ENCODE measurements at places on chromosomes 5 and 9.

GRCh38 chr9:68933434-68934328, 80.2 kb downstream of the PRKACG start:
- no peak for DNase-seq

DNA sequence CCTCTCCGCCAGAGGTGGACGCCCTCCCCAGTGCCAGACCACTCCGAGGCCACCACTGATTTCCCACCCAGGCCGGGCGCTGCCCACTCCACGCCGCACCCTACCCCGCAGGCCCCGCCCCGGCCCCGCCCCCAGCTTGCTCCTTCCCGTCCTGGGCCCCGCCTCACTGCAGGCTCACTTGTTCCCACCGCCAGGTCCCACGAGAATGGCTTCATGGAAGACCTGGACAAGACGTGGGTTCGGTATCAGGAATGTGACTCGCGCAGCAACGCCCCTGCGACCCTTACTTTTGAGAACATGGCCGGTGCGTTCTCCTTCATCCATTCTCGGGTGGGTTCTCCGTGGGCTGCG, 6.5 kb downstream of the LRRC26 start:
- DNase-seq = no peak

DNA sequence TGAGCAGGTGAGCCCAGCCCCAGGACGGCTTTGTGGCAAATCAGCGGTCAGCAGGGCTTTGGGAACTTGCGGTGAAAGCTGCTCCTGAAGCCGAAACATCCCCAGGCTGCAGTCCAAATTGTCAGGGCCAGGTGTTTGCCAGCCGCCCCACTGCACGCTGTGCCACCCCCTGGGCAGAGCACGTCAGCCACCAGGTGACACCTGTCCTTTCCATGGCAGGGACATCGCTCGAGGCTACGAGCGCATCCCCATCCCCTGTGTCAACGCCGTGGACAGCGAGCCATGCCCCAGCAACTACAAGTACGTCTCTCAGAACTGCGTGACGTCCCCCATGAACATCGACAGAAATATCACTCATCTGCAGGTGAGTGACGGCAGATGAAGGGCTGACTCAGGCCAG, 64.4 kb upstream of the CACNA1B start:
- no peak for DNase-seq

GRCh38 chr5:42719034-42719433, 37.6 kb upstream of the CCDC152 start:
- DNase-seq = no peak

- DNase-seq = no peak
Observed at GRCh38 chr5:94891972-94892371, 273.5 kb downstream of the SLF1 start.

DNA sequence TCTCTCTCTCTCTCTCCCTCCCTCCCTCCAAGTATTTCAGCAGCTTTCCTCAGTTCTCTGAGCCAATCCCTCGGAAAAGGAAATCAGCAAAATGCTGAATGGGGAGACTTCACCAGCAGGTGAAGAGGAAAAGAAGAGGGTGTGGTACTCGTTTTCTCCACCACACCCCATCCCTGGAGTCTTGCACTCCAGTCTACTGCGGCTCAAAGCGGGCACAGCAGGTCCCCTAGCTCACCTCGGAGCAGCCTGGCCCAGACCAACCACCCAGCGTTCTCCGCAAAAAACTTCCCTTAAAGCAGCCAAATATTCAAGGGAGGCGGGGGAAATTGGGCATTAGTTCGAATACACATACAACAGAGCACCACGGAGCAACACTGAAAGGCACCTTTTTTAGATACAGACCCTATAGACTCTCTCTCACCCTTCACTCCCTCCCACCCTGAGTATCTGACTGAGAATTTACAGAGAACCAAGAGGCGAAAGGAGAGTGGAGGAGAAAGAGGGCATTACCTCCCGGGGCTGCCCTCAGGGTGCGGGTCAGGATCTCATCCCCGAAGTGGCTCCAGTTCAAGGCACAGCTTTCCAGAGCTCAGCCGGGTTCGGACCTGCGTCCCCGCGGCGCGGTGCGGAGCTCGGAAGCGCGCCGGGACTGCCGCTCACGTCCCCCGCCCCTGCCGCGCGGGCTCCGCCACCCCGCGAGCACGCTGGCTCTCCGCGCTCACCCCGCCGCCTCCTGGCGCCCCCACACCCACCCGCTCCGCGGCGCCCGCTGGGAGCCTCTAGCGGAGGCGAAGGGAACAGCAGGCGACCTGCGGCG, 1638.5 kb upstream of the C9orf72 start:
- no peak for DNase-seq

DNA sequence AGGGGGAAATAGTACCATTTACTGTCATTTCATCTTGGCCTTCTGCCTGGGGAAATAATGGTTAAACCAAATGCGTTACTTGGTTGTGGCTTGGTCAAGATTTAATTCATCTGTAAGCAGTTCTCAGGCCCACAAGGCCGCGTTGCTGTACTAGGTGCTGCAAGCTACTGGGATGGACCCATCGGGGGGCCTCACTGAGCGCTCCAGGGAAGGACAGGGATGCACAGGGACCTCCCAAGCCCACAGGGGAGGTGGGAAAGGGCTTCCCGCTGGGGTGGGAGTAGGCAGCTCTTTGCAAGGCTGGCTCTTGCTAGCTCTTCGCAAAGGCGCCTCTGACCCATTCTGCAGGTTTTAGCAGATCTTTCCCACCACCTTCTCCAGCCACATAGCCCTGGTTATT, 8.0 kb downstream of the GFPT2 start:
- no peak for DNase-seq

- no peak for DNase-seq
Observed at GRCh38 chr5:20575571-20575970, 587.6 kb upstream of the CDH18 start.

DNA sequence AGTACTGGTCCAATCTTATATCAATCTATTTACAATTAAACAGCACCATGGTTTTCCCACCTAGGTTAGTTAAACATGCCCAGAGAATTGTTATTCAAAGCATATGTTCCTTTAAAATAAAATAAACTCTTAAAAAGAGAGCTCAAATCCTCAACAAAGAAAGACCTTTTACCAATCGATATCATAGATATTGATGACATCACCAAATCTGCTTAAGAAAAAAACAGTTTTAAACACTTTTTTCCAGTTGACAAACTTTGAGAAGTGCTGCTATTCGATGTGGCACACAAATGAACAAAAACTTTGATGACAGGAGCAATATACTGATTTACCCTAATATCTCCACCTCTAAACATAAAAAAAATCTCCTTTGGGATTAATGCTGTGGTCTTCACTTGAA, 15.7 kb downstream of the EFCAB9 start:
- DNase-seq = no peak

GRCh38 chr5:158639881-158640592, 459.7 kb downstream of the EBF1 start:
- no peak for DNase-seq

DNA sequence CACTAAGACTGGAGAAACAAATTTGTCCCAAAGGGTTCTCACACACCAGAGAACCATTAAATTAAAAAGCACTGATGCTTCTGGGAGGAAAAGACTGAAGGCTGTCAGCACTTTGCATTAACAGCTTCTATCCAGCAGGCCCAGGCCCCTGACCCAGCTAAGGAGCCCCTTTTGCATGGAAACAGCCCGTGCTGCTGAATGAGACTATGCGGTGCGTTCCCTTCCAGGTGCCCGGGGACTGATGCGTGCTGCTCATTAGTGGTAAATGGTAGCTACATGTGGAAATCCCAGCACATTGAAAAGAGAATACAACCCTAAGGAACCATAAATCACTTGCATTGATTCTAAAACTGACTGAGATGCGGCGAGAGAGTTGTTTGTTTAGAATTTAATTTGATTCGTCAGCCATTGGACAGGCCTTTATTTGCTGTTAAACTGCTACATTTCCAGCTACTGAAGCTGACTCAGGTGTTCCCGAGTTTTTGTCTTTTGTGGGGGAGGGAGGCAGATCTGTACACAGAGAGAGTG, 351.0 kb upstream of the SLC24A2 start:
- no peak for DNase-seq

DNA sequence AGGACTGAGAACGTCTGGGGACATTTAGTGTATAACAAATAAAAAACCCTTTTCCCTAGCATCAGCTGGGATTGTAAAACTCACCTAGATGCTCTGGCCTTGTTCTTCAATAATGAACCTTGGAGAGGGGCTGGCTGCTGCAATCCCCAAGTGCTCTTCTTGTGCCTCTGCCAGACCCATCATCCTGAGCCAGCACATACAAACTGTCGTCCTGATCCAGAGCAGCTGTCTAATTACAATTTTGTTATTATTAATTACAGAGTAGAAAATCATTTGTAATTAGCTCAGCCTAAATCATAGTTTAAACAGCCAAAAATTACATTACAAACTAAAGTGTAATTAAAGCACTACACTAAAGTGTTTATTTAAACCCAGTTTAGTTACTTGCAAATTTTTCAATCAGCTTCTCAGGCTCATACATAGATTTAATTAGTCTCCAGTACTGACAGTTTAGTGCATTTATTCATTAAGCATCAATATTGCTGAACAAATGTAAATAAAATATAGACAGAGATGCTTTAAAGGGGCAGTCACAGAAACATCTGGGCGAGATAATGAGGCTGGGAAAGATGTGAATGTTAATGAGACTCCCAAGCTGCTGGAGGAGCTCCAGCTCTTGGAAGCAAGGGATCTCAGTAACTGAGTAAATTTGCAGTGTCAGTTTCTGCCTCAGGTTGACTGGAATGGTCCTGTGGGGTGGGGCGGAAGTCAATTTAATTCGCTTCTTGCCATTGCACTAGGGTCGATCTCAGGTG, 632.3 kb upstream of the TLE4 start:
- DNase-seq = no peak

DNA sequence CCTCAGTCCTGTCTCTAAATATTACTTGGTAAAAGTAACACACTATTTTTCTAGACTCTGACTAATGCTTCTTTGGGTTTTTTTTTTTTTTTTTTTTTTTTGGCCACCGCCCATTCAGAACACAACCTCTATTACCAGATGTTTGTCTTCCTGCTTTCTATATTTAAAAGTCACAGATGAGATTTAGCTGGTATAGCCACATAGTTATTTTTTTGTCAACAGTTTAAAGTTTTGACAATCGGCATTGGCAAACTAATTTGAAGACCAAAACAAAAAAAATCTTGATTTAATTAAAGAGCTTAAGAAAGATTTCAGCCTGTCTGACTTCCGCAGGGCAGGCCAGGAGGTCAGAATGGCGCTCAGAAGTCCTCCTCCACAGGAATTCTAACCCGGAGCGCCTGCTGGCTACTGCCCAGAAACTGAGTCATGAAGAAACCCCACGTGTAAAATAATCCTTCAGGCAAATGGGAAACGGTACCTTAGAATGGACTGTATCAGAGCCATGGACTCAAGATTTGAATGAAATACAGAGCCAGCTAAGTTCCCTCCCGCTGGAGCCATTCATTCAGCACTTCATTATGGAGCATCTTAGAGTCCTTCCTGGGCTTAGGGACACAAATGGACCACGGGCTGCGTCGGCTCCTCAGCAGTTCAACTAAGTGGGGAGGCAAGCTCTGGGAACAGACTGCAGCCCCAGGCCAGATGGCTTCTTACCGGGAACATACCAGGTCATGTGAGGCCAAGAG, 55.6 kb downstream of the PTPDC1 start:
- no peak for DNase-seq

- DNase-seq = no peak
Observed at GRCh38 chr9:74528207-74528606, 31.1 kb downstream of the RORB start.

- no peak for DNase-seq
Observed at GRCh38 chr9:135256581-135257354, 169.3 kb downstream of the OLFM1 start.

GRCh38 chr5:167877114-167877722, 414.2 kb upstream of the WWC1 start:
- DNase-seq = no peak

DNA sequence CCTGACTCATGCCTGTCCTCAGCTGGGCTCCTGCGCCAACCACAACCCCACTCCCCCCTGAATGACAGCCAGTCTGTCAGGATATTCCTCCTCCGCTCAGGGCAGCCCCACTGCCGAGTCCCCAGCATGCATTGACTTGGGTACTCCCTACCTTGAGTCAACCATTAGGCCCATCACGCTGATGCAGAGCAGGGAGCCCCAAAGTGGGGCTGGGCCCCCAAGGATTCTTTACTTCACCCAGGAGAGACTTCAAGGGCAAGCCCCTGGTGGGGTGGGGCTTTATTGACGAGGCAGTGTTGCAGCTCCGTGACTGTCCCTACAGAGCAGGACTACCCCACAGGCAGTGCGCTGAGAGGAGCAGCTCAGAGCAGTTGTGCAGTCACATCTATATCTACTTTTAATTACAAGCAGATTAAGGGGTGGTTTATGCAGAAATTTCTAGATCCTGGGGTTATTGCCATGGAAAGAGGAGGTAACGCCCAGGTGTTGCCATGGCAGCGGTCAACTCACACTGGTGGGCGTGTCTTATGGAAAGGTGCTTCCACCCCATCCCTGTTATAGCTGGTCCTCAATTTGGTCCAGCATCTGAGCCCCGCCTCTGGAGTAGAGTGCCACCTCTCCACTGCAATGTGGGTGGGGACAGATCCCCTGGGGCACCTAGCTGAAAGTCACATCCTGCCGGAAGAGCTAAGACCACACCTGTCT, 32.1 kb upstream of the FCN1 start:
- no peak for DNase-seq

DNA sequence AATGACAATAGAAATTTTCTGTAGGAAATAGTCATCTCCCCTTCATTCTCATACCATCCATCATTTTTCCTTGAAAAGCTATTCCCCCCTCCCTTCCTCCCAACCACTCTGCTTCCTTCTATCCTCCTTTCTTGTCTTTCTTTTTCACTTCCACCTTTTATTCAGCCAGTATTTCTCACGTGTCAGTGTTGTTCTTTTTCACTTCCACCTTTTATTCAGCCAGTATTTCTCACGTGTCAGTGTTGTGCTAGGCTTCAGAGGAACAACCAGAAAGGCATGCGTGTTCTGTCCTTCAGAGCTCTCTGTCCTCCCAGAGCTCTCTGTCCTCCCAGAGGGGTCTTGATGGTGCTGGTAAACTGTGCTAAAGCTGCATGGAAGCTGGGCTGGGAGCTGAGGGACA, 419.6 kb downstream of the GADD45G start:
- no peak for DNase-seq

DNA sequence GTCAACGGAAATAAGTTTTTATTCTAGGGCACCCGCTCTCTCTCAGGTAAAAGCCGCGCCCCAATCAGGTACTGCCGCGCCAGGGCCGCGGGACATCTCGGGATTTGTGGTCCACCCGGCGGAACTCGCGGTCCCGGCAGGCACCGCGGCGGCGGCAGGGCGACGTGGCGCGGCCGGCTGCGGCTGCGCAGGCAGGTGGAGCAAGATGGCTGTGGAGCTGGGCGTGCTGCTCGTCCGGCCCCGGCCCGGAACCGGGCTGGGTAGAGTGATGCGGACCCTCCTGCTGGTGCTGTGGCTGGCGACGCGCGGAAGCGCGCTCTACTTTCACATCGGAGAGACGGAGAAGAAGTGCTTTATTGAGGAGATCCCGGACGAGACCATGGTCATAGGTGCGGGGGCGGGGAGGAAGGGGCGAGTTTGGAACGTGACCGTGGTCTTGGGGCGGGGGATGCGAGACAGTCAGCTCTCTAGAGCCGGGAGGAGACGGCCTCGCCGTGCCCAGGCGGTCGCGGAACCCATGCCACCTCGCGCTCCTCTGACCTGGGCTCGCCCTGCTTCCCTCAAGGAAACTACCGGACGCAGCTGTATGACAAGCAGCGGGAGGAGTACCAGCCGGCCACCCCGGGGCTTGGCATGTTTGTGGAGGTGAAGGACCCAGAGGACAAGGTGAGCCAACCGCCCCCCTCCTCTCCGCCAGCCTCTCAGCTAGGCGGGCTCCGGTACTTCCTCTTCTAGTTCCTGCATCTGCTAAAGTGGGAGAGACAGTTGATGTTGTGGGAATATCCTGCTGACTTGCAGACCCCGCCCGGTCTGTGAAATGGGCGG, at the start of gene TMED9:
Gene TMED9, plus strand, starts transcription at position 194 of the 825 bp plus-strand sequence. Its CDS starts 12 bp downstream, at position 206.
- peak; percentile 71 for DNase-seq

GRCh38 chr9:17863213-17863883, 284.5 kb downstream of the SH3GL2 start:
- DNase-seq = no peak

All from stimulated activated CD4-positive, alpha-beta T cell treated with anti-CD3 and anti-CD28 coated beads, Interleukin-1b, Interleukin-23, amount 100 ng/mL, for 1 hour (primary cell).